Left ventricle myocardium inferior (tissue), 1 donor: ENCODE measurements at places on chromosomes 1 and 21.

- no peak for DNase-seq
These were observed 7.1 kb upstream of the CFAP141 start for GRCh38 chr1:154213274-154213673.

DNA sequence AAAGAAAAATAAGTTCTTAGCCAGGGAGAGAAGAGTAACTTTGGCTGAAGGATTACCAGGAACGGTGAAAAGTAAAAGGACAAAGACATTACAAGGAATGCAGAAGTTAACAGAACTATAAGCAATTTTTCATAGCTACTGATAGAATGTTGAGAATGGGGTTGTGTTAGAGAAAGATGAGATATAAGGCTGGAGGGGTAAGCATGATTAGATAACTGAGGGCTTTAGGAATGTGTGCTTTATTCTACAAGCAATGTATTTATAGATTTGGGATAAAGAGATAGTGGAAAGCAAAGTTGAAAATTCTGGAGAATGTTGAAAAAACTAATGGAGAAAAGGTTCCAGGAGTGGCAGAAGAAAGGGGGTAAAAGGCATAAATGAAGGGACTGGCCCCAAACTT is 65.4 kb upstream of the PTCH2 start:
- DNase-seq = no peak

DNA sequence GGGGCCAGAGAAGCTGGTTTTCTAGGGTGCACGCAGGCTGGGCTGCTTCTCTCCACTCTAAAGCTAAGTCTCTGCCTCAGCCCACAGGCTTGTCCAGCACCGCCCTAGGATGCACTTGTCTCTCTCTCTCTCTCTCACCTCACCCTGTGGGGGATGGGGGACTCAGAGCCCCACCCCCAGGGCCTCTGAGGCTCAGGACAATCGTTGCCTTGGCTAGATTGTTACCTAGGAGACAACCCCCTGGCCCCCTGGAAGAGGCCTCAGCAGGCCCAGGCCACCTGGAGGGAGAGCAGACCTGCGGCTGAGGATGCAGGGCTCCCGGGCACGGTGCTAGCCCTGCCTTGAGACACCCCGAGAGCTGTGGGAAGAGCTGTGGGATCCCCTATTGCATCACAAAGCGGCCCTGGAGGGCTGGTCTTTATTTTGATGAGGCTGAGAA is at the start of gene ACTRT2:
ACTRT2 (plus strand) TSS at position 235 of the 439 bp plus-strand sequence. CDS start 220 bp downstream, outside the sequence.
- peak; percentile 3 for DNase-seq

DNA sequence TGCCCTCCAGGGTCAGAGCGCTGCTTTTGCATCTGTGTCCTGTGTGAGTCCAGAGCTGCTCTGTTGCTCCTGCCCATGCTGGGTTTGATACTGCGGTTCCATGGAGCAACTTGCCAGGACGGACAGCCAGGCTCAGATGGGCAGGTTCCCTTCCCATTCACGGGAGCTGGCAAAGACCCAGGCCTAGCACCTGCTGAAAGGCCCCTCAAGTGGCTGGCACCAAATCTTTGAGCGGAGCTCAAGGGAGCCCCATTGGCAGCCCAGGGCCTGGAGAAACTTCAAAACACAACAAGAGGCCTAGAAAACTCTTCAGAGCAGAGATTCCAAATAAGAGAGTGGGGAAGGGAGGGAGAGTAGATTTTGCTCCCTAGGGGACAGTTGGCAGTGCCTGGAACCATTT is 97.2 kb downstream of the ACTL8 start:
- DNase-seq = no peak

- no peak for DNase-seq
These were observed 512.3 kb upstream of the PLXNA2 start for GRCh38 chr1:208756339-208756981.

DNA sequence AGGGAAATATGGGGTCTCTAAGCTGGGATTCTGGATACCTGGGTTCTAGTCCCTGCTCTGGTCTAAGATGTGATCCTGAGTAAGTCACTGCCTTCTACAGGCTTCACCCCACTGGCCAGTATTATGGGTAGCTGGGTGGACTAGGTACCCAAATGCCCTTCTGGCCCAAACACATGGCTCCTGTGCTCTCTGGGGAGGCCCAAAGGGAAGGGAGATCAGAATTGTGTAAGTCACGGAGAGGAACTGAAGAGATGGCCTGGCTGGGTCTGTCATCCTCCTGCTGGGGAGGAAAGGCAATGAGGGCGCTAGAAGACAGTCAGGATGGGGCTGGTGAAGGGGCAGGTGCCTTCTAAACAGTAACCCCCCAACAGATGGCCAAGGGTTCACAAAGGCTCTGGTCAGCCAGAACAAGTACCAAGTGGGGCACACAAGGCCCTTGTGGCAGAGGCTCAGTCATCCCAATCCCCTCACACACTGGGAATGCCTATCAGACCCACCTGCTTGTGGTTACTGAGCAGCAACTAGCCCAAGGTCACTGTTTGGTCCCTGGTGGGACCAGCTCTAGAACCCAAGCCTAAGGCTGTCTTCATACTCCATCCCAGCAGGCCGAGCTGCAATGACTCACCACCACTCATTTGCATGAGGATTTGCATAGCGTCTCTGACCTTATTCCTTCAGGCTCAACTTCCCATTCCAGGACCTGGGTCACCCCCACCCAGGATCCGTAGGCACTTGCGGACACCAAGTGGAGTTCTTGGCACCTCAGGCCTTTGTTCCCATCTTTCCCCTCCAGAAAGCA is 9.2 kb downstream of the MEF2D start:
- DNase-seq = no peak

GRCh38 chr1:2596530-2597333 is 10.2 kb downstream of the PRXL2B start:
- no peak for DNase-seq

- no peak for DNase-seq
These were observed 965.4 kb upstream of the TMPRSS15 start for GRCh38 chr21:19368944-19369343.

GRCh38 chr1:246462986-246463385 is 44.1 kb downstream of the SMYD3 start:
- no peak for DNase-seq

- no peak for DNase-seq
These were observed 164.5 kb upstream of the UBE2U start for GRCh38 chr1:64038965-64039364.

- DNase-seq = no peak
These were observed 191.2 kb upstream of the GREM2 start for GRCh38 chr1:240803151-240803550.

- no peak for DNase-seq
These were observed 58.7 kb downstream of the RUNX3 start for GRCh38 chr1:24871306-24871901.

- no peak for DNase-seq
These were observed 1063.9 kb downstream of the PLA2G4A start for GRCh38 chr1:187892683-187893039.

- no peak for DNase-seq
These were observed 12.5 kb upstream of the KPRP start for GRCh38 chr1:152745289-152745704.

DNA sequence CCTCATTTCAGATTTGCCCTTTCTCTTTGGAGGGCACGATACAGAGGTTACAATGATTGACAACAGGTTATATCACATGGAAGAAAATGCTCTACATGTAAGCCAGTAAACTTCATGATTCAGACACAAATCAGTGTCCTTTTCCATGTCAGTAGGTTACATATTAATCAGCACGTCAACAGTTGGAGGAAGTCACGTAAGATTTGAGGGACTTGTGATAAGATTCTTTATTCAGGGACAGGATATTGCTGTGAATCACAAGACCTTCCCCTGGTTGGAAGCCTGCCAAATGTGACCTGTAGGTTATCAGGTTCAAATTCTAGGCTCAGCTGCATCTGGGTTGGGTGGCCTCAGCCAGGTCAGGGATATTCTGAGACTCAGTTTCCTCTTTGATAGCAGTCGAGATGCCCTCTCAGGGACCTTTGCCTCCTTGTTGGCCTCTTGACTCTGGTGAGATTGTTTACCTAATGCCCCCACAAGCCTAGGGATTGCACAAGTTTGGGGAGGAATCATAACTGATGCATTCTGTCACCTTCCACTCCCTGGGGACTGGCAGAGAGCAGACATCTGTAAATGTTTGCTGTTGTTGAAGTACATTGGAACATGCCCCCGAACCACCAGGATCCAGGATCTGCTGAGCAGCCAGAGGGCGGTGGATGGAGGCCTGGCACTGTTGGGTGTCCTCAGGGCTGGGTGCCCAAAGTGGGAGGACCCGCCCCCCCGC is 31.9 kb downstream of the SERINC2 start:
- DNase-seq = no peak

DNA sequence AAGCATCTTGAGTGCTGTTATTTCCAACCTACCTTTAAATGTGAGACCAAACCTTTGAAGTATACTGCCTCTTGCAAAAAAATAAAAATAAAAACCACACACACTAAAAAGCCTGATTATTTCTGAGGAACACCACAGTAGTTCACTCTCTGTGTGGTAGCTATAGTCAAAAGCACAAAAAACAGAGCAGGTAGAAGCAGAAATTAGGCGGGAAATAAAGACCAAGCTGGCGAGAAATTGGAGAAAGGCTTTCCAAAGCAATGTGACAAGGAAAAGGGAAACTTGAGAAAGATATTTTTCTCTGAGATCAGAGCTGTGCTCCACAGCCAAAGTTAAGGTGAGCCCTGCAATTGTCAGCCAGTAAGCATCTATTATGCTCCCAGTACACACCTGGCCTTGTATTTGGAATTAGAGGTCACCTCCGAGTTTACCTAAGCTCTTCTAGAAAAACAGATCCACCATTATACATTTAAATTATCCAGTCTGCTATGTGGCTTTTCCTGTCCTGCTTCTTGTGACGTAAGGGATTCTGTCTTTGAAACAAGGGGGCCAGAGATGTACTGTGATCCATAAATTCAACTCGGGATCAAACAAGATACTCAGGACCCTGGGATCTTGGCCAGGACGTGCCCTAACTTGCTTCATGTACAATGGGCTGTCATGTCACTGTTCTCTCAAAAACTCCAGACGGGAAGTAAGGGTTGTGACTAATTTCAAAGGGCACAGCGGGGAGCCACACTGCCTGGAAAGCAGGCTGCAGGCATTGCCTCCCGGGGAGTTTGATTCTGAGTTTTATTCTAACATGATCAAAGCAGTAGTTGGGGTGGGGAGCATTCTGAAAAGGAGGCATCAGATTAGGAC is 39.8 kb upstream of the RAB4A start:
- no peak for DNase-seq

DNA sequence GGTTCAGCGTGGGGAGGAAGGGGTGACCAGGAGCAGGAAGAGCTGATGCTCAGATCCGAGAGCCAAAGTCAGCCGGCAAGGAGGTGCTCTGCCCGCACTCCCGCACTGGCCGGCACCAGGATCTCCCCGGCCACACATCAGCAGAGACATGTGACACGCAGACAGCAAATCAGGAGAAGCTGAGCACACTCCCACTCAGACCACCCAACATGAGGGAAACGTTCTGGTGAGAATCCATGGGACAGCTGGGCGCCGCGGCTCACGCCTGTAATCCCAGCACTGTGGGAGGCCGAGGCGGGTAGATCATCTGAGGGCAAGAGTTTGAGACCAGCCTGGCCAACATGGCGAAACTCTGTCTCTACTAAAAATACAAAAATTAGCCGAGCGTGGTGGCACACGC is 18.6 kb upstream of the PTTG1IP start:
- DNase-seq = no peak

DNA sequence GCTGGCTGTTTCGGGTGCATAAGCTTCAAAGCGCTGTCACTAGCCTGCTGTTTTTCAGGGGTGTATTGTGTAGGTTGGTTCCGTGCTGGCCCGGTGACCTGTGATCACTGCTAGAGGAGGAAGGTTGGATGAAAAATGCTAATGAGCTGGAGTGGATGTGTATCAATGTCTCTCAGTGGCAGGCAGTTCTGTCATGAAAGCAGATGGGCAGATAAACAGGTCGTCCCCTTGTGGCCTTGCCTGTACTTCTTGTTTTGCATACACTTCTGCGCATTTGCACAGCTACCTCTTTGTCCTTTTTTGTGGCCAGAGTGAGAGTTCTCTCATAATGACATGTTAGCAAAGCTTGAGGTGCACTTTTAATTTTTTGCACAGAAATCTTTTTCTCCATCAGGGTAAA is 2.9 kb downstream of the SELENON start:
- DNase-seq = no peak

DNA sequence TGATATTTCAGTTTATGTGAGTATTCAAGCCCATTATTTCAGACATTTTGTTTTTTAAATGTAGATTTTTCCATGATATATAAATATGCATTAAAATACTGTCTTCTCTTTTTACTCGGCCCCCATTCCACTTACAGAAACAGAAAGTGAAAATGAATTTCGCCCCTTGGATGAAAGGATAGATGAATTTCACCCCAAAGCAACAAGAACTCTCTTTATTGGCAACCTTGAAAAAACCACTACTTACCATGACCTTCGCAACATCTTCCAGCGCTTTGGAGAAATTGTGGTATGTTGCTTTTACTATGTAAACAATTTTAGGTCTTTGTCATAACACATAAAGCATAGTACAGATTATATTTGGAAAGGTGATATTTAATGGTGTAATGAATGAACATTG is 59.9 kb downstream of the ZBTB17 start:
- DNase-seq = no peak

DNA sequence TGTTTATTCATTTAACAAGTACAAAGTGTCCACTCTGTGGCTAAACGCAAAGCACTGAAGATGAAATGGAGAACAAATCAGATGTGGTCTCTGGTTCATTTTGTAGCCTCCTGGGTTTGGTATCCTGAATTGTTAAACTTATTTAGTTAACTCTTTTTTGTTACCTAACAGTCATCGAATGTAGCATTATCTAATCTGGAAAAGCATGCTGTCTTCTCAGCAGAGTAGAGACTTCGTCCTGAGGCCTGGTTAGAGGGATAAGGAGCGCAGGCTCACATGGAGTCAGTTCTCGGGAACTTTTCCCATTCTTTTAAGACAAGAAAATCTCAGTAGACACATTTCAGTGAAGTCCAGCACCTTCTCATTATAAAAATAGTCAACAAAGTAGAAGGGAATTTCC is 33.1 kb upstream of the SH3D21 start:
- DNase-seq = no peak

- no peak for DNase-seq
These were observed 369.5 kb downstream of the SEC16B start for GRCh38 chr1:177600321-177600720.

- DNase-seq = no peak
These were observed 39.0 kb upstream of the DIPK1A start for GRCh38 chr1:93000291-93000690.

DNA sequence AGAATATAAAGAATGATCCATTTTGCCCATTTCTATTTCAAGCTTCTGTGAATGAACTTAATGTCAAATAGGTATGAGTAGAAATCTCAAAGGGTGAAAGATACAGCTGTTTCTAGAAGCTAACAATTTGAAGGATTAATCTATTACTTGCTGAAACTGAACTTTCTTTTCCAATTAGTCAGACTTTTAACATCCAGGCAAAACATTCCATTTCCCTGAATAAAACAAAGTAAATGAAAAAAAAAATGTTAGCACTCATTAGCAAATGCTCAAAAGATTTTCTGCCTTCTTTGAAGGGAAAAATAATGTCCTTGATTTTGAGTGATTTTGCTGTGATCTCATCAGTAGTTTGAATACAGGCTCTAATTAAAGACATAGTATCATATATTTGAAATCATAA is 447.6 kb upstream of the PRMT6 start:
- DNase-seq = no peak
